ENCODE measurements at places on chromosomes 1 and 21.

DNA sequence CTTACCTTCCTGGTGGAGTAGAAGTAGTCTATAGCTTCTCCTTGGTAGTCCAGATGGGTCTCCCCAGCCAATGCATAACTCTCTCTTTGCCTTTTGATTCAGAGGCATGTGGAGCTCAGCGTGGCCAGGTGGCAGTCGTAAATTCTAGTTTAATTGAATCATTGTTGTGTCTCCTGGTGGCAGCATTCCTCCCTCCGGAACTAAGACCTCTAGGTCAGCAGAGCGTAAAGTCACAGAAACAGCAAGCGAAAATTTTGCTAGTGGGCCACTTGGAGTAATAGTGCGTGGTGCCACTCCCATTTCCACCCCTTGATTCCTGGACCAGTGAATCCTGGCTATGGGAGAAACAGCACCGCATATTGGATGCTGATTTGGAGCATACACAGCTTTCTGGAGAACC, 3.9 kb upstream of the TMPRSS2 start:
- DNase-seq = no peak

GRCh38 chr1:47940326-47940725, 56.9 kb downstream of the TRABD2B start:
- DNase-seq = no peak

DNA sequence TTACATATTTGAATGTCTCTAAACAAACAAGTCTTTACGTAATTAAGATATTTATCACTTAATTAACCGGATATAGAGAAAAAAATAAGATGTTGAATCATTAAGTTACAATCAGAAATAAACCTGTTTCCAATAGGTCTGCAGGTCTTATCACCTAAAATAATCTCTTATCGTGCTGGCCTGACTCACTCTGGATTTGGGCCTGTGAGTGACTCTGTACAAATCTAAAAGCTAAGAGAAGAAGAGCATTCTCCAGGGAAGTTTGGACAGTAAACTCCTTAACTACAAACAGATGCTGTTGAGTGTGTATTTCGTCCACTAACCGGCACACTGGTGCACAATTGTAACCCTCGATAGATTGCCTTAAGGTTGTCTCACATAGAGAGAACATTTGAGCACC, 25.3 kb downstream of the CEP104 start:
- no peak for DNase-seq

GRCh38 chr1:184322253-184322652, 64.6 kb upstream of the C1orf21 start:
- DNase-seq = peak; percentile 20

- DNase-seq = no peak
Measured at GRCh38 chr1:16076031-16076864, 2.8 kb upstream of the FAM131C start.

- no peak for DNase-seq
Measured at GRCh38 chr1:198273748-198274295, 117.0 kb downstream of the NEK7 start.

- DNase-seq = no peak
Measured at GRCh38 chr1:106619827-106620134, 436.7 kb upstream of the PRMT6 start.

DNA sequence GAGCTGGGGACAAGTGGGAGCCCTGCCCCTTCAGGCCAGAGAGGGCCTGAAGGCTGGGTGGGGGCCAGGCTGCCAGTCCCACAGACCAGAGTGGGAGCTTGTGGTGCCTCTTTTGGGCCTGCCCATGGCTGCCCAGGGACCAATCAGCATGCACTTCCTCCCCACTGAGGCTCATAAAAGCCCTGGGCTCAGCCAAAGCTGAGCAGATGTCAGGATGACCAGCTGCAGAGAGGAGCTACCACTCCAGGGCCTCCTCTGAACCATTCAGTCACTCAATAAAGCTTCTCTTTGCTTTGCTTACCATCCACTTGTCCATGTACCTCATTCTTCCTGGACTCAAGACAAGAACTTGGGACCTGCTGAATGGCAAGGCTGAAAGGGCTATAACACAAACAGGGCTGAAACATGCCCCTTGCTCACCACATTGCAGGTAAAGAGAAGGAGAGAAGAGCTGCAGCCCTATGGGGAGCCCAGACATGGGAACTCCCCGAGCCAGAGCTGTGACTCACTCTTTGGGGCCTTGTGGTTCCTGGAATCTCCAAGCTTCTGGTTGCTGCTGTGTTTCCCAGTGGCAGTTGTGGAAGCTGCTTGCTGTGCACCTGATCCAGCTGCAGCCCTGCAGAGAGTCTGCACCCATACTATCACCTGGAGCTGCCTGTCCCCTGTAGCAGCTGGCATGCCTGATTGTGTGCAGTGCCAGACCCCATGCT, 82.0 kb downstream of the OLFML3 start:
- DNase-seq = no peak
